ENCODE measurements at places on chromosomes 3 and 15. TPM values are rescaled to one million over a fixed set of nuclear protein-coding genes. Genes with fewer than 3 reads are reported as not detected.
A peak's percentile ranks its signal among the peaks of the same experiment; 100 is the strongest.

RASGRP1 gene
- total RNA-seq: 3.1 TPM

ZPLD1 gene
- total RNA-seq: 0.15 TPM

TM4SF18 gene
- total RNA-seq: 9.0 TPM

C3orf80 gene
- 1.1 TPM for total RNA-seq

ZFYVE19 gene
- total RNA-seq: 17.4 TPM

GRCh38 chr3:99678023-99678422 is 39.6 kb downstream of the COL8A1 start:
- H3K36me3 ChIP-seq: peaks cover 2% of the 10 kb centered on the region
- peaks cover 3% of the 10 kb centered on the region for H3K4me1 ChIP-seq
- no peak overlapping the region for H3K27ac ChIP-seq
- peak; percentile 50 for DNase-seq
- H3K4me3 ChIP-seq: no peak overlapping the region

- H3K36me3 ChIP-seq: no peaks in the 10 kb centered on the region
- H3K4me3 ChIP-seq: no peak overlapping the region
- DNase-seq: no peak
- H3K27me3 ChIP-seq: no peaks in the 10 kb centered on the region
These were observed 450.9 kb downstream of the NAALADL2 start for GRCh38 chr3:175310046-175310445.

DNA sequence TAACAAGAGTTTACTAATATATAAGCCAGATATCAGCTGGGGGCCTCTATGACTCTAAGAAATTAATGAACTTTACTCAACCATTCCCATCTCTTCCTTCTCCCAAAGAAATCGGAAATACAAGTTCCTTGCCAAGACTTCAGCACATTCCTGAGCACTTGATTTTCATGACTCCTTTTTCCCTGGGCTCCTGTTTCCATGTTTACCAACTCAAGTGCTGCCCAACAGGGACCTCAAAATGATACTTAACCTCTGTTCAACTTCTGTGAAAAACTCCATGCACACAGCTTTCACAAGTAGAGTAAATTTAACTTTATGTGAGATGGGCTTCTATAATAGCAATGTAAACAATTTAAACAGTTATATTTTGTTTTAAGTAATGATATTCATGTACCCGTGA is 315.8 kb upstream of the CDIN1 start:
- DNase-seq: no peak
- H3K27ac ChIP-seq: no peak overlapping the region
- no peaks in the 10 kb centered on the region for H3K36me3 ChIP-seq
- no peaks in the 10 kb centered on the region for H3K4me1 ChIP-seq
- H3K27me3 ChIP-seq: no peaks in the 10 kb centered on the region

GRCh38 chr3:173396191-173397041 is 1.1 kb upstream of the NLGN1 start:
- H3K27me3 ChIP-seq: no peaks in the 10 kb centered on the region
- H3K36me3 ChIP-seq: no peaks in the 10 kb centered on the region
- H3K4me1 ChIP-seq: no peaks in the 10 kb centered on the region
- DNase-seq: no peak

DNA sequence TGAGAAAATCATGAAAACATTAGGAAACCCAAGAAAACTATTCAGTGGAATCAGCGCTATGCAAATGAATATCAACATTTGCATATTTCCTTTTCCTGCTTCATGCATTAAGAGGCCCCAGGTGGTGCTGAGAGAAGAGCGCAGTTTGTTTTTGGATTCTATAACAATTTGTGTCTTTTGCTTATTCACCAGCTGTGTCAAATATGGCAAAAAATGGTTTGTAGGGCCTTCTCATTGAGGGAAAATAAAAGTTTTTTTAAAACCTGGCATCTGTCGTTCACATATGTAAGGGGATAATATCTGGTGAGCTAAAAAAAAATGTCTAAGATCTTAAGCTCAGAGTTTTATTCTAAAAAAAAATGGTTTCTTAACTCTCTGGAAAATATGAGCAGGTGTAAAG is 122.5 kb upstream of the ROBO2 start:
- no peaks in the 10 kb centered on the region for H3K36me3 ChIP-seq
- no peak overlapping the region for H3K4me3 ChIP-seq
- H3K4me1 ChIP-seq: no peaks in the 10 kb centered on the region
- no peaks in the 10 kb centered on the region for H3K27me3 ChIP-seq

GRCh38 chr3:29764041-29764440 is 483.2 kb downstream of the RBMS3 start:
- no peaks in the 10 kb centered on the region for H3K36me3 ChIP-seq
- peaks cover 9% of the 10 kb centered on the region for H3K4me1 ChIP-seq
- H3K27ac ChIP-seq: no peak overlapping the region
- no peak for DNase-seq

DNA sequence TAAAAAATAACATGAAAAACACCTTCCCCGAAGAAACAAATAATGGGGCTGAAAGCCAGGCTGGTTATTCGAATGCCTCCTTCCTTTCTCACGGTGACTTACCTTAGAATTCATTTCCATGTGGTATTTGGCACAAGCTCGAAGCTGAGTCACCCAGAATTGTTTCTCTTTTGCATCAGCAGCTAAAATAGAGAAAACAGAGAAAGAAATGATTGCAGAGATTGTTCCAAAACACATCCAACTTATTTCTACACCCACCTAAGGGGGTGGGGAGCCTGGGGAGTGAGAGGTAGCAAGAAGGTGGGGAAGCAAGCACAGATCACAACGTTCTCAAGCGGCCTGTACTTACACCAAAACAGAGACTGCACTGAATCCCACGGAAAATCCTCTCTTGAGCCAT is 104.7 kb downstream of the OSBPL10 start:
- H3K4me3 ChIP-seq: no peak overlapping the region
- H3K36me3 ChIP-seq: no peaks in the 10 kb centered on the region
- H3K27ac ChIP-seq: no peak overlapping the region
- no peak for DNase-seq

DNA sequence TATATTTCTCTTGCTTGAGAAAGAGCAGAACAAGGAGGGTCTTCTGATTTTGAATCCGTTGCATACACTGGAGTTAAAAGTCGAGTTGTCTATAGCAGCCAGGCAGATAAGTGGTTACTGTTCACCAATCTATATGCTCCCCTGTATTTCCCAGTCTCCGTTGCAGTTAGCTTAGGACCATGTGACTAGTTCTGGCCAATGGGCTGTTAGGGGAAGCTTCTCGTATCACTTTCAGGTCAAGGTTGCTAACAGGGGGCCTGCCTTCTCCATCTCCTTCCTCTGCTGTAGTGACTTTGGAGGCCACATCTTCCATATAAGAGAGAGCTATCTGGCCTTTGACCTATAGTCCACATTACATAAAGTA is 188.5 kb upstream of the KBTBD8 start:
- H3K4me3 ChIP-seq: no peak overlapping the region
- no peaks in the 10 kb centered on the region for H3K36me3 ChIP-seq
- no peak for DNase-seq
- H3K27ac ChIP-seq: no peak overlapping the region
- no peaks in the 10 kb centered on the region for H3K4me1 ChIP-seq

GRCh38 chr3:79414806-79415205 is 353.0 kb downstream of the ROBO1 start:
- H3K4me1 ChIP-seq: no peaks in the 10 kb centered on the region
- H3K27me3 ChIP-seq: no peaks in the 10 kb centered on the region
- no peaks in the 10 kb centered on the region for H3K36me3 ChIP-seq
- H3K27ac ChIP-seq: no peak overlapping the region
- no peak overlapping the region for H3K4me3 ChIP-seq

- no peaks in the 10 kb centered on the region for H3K4me1 ChIP-seq
- H3K27me3 ChIP-seq: no peaks in the 10 kb centered on the region
- no peak for DNase-seq
- no peak overlapping the region for H3K27ac ChIP-seq
These were observed 2.4 kb downstream of the NMNAT3 start for GRCh38 chr3:139675327-139675726.
